ENCODE measurements at places on chromosomes 3 and 15.

- no peak for DNase-seq
Measured at GRCh38 chr15:96435022-96435421, 104.5 kb downstream of the NR2F2 start.

- no peak for DNase-seq
Measured at GRCh38 chr3:129549006-129549800, 6.2 kb downstream of the H1-8 start.

DNA sequence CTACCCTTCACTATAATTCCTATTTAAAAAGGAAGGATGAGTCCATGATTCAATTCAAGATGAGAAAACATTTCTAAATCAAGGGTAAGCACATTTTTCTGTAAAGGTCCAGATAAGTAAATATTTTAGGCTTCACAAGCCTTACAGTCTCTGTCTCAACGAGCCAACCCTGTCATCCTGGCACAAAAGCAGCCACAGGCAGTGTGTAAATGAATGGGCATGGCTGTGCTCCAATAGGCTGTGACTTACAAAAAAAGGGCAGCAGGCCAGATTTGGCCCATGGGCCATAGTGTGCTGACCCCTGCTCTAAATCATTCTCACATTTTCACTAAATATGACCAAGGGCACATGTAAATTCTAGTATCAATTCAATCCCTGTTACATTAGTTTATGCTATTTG, 200.4 kb downstream of the WNT5A start:
- DNase-seq = no peak

GRCh38 chr15:31392761-31393401, 66.2 kb downstream of the KLF13 start:
- DNase-seq = peak; percentile 64

DNA sequence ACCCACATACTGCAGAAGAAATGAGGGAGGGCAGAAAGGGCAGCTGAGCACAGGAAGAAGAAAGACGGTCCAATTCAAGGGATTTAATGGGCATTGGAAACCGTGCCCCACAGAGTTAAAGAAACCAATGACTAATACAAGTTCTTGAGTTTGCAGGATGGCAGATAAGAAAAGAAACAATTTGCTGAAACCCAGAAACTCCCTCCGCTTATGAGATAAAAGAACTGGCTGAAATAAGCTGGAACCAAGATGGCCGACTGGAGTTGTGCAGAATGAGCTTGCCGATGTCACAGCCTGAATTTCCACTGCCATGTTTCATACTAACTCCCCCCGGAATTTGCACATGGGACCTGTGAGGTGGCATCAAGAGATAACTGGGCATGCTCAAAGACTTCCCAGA, 47.1 kb downstream of the SCAP start:
- DNase-seq = no peak

- DNase-seq = peak; percentile 36
Measured at GRCh38 chr3:53704363-53704725, 141.9 kb downstream of the CHDH start.

DNA sequence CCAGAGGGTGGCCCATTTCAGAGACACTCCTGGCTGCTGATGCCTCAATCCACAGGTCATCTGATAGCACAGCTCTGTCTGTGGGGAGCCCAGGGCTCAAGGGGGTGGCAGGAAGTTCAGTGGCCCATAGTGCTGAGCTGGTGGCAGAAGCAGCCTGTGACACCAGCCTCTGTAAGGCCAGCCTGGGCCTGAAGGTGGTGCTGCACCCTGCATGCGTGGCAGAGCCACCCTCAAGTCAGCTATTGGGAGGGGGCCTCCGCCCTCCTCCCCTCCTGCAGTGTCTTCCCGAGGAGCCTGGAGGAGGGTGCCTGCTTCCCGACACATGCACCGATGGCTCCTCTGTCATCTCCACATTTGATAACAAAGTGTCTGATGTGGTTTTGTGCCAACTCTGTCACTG, 3.0 kb downstream of the PLA1A start:
- peak; percentile 69 for DNase-seq

DNA sequence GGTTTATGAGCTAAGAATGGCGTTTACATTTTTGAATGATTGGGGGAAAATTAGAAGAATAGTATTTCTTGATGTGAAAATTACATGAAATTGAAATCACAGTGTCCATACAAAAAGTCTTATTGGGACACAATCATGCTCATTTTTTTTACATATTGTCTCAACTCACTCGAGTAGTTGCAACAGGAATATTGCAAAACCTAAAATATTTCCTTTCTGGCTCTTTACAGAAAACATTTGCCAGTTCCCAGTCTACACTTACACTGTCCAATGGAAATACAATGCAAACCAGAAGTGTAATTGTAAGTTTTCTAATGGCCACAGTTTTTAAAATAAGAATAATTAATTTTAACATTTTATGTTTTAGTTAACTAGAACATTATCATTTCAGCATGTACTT, 137.8 kb downstream of the SAMMSON start:
- no peak for DNase-seq

DNA sequence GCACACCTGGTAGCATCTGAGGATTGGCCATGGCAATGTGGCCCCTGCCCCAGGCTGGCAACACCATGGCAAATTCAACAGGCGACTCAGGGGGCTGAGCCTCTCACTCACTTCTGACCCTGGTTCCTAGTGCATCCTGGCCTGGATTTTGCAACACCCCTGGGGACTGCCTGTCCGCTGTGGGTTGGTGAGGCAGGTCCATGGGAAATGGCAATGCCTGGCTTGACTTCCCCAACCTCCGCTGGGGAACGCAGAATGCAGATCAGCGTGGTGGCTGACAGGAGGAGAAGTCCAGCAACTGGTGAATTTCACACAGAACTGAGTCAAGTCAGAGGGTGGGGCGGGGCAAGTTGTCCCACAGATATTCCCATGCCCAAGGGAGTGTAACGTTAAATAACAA, 3.9 kb upstream of the PSTPIP1 start:
- DNase-seq = no peak

DNA sequence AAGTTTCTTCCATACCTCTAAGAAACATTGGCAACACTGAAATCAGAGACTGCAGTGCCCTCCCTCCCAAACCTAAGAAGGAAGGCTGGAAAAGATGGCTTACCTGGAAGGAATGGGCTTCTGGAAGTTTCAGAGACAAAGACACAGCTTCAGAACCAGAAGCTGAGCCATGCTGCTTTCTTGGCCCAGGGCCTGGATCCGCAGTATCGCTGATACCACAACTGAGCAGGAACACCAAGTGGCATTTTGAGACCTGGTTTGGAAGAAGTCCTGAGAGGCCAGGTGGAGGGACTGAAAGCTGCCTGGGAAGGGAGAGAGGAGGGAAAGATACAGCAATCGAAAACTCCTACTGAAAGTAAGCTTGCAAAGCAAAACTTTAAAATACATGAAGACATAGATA, 19.8 kb downstream of the GPR160 start:
- no peak for DNase-seq

DNA sequence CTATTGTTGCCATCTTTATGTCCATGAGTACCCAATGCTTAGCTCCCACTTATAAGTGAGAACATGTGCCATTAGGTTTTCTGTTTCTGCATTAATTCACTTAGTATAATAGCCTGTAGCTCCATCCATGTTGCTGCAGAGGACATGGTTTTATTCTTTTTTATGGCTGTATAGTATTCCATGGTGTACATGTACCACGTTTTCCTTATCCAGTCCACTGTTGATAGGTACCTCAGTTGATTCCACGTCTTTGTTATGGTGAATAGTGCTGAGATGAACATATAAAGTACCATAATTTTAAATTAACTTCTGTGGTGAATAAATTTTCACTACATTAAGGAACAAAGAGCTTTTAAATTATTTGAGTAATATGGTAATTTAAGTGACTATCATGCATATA, 150.4 kb upstream of the BFSP2 start:
- no peak for DNase-seq

GRCh38 chr15:91737151-91737818, 116.2 kb upstream of the SLCO3A1 start:
- no peak for DNase-seq
